ENCODE measurements at places on chromosomes 13 and 19. TPM values are rescaled to one million over a fixed set of nuclear protein-coding genes. Genes with fewer than 3 reads are reported as not detected.

Gene MIA
- not detected for total RNA-seq

DNA sequence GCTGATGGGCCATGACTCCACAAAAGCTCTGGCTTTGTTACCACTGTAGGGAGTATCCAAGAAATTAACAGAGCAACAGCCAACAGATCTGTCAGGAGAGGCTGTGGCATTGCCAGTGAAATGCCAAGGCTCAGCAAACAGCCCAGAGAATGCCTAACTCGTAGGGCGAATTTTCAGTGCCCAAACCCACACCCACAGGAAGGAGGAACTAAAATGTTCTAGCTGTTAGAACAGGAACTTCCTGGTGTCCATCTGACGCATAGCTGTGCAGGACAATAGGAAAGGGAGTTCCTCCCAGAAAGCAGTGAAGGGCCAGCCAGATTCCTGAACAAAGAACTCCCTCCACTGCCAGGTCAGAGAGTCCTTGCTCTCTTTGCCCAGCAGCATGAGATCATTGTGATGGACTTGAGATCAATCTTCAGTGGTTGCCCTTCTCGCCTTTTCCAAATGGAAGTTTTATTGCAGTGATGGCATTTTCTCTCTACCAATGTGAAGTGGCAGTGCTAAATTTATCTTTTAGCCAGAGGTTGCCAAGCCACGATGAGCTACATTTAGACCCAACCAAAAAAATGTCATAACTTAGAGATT, 224.2 kb upstream of the STARD13 start:
- no peaks in the 10 kb centered on the region for H3K4me1 ChIP-seq
- no peaks in the 10 kb centered on the region for H3K36me3 ChIP-seq

DNA sequence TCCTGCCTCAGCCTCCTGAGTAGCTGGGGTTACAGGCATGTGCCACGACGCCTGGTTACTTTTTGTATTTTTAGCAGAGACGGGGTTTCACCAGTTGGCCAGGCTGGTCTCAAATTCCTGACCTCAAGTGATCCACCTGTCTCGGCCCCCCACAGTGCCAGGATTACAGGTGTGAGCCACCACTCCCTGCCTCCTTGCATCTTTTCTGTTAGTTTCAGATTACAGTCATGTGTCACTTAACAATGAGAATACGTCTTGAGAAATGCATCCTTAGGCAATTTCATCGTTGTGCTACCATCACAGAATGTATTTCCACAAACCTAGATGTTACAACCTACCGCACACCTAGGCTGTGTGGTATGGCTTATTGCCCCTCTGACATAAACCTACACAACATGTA, 180.4 kb downstream of the TM9SF2 start:
- no peak overlapping the region for H3K27ac ChIP-seq
- peak; percentile 84 for DNase-seq
- H3K36me3 ChIP-seq, result no peaks in the 10 kb centered on the region
- no peaks in the 10 kb centered on the region for H3K27me3 ChIP-seq
- H3K4me3 ChIP-seq, result no peak overlapping the region
- peaks cover 18% of the 10 kb centered on the region for H3K4me1 ChIP-seq

GRCh38 chr19:18587962-18588610, 512 bp upstream of the REX1BD start:
- peaks cover 5% of the 10 kb centered on the region for H3K36me3 ChIP-seq
- peak; percentile 42 for DNase-seq
- H3K4me3 ChIP-seq, result peak overlapping the region; percentile 91
- H3K4me1 ChIP-seq, result peaks cover 5% of the 10 kb centered on the region
- no peak overlapping the region for H3K27ac ChIP-seq

Gene ZNF433
- total RNA-seq, result 2.4 TPM

GRCh38 chr13:95585867-95586266, 33.3 kb downstream of the CLDN10 start:
- peaks cover 69% of the 10 kb centered on the region for H3K36me3 ChIP-seq
- H3K27ac ChIP-seq, result no peak overlapping the region
- H3K4me3 ChIP-seq, result no peak overlapping the region
- no peak for DNase-seq
- no peaks in the 10 kb centered on the region for H3K27me3 ChIP-seq
- H3K4me1 ChIP-seq, result no peaks in the 10 kb centered on the region

- H3K27me3 ChIP-seq, result no peaks in the 10 kb centered on the region
- no peak overlapping the region for H3K4me3 ChIP-seq
- no peak overlapping the region for H3K27ac ChIP-seq
- no peaks in the 10 kb centered on the region for H3K36me3 ChIP-seq
- no peak for DNase-seq
- no peaks in the 10 kb centered on the region for H3K4me1 ChIP-seq
Observed at GRCh38 chr19:7856109-7856591, 18.0 kb downstream of the PRR36 start.

Data from H9 (cell line).